ENCODE measurements at places on chromosomes 7 and 10.

- DNase-seq, result peak; percentile 10
Measured at GRCh38 chr7:150515248-150516147, 826 bp downstream of the GIMAP7 start.

- DNase-seq, result no peak
Measured at GRCh38 chr7:74070619-74070921, 13.0 kb upstream of the LIMK1 start.

- DNase-seq, result no peak
Measured at GRCh38 chr7:133735222-133735621, 391.9 kb upstream of the LRGUK start.

- DNase-seq, result peak; percentile 10
Measured at GRCh38 chr7:66778201-66778600, 37.7 kb downstream of the RABGEF1 start.

GRCh38 chr10:131820626-131821025 lies 80.2 kb upstream of the PPP2R2D start:
- DNase-seq, result no peak

- DNase-seq, result no peak
Measured at GRCh38 chr7:151286148-151286547, 37.7 kb upstream of the SMARCD3 start.

DNA sequence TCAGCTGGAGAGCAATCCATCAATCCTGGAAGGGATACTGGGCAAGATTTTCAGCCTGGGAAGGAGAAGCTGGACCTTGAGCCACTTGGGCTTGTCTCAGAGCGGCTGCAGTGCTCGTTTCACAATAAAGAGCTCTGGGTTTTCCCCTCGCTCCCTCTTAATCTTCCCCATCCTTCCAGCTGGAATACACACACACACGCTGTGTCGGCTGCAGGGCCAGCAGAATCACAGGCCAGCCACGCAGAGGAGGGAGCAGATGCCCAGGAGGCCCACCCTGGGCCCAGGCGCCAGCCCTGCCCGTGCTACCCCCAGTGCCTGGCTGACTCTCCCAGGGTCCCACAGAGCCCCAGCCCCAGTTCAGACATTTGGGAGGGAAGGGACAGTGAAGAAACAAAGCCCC lies 255.1 kb downstream of the TNS3 start:
- no peak for DNase-seq

DNA sequence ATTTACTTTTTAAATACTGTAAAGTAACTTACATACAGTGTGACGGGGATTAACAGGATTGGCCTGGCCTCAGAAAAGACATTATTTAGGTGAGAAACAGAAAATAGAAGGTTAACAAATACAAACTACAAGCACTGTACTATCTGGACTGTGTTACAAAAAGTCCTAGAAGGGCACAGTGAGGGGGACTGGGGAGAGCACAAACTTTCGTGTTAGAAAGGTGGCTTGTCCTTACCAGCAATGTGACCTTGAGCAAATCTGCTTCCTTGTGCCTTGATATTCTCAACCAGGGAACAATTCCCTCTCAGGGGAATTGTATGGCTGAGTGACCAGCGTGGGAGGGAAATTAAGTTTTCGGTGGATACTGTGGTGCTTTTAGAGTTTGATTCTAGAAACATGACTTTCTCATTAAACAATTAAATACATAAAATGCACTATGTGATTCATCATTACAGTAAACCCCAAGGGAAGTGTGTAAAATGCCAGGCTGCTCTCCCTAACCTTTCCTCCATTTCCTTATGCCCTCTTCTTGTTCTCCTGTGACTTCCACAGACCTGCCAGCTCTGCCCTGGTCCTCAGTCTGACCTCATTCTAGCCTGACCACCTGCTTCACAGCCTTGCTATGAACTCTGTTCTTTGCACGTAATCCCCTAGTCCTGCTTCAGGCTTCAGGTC lies 57.7 kb downstream of the OSBPL3 start:
- DNase-seq, result no peak

DNA sequence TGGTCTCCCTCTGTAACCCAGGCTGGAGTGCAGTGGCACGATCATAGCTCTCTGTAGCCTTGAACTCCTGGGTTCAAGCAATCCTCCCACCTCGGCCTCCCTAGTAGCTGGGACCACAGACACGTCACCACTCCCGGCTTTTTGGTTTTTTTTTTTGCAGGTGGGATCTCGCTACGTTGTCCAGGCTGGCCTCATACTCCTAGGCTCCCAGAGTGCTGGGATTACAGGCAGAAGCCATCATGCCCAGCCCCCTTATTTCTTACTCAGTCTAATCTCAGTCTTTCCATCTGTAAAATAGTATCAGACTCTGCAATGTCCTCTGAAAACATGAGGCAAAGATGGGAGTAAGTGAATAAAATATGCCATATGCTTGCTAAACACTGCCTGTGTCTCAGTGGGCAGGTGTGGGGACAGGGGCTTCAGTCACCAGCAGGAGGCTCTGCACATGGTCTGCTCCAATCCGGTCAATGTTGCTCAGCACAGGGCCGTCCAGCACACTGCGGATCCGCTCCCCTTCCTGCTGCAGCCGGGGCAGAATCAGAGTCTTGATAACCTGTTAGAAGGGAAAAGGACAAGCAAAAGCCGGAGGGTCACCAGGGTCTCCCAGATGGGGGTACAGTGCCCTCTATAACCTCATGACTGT lies 8.2 kb downstream of the AP4M1 start:
- DNase-seq, result no peak

GRCh38 chr7:42831718-42832522 lies 80.0 kb downstream of the C7orf25 start:
- no peak for DNase-seq

- DNase-seq, result no peak
Measured at GRCh38 chr10:110872984-110873923, 1.5 kb downstream of the PDCD4 start.

DNA sequence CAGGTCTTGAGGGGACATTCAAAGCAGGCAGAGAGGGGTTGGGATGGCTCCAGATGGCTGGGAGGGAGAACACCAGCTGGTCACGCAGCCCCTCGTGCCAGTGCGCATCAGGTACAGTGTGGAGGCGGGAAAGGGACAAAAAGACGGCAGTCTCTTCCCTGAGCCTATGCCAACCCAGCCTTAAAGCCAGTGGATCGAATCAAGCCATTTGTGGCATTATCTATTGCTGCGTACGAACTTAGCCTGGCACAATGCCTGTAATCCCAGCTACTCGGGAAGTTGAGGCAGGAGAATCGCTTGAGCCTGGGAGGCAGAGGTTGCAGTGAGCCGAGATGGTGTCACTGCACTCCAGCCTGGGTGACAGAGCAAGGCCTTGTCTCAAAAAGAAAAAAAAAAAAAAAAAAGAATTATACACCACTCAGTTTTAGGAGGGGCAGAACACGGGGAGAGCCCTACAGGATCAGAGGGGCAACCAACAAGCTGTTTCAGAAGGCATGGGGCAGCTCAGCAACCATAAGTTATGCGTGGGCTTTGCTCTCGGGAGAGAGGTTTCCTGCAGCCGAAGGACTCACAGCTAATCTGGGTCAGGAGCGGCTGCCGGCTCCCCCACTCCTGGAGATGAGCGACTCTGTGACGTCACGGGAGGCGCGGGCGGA lies 356 bp upstream of the NDUFB2 start:
- peak; percentile 97 for DNase-seq

- peak; percentile 26 for DNase-seq
Measured at GRCh38 chr7:111012799-111013675, 77.9 kb upstream of the LRRN3 start.

DNA sequence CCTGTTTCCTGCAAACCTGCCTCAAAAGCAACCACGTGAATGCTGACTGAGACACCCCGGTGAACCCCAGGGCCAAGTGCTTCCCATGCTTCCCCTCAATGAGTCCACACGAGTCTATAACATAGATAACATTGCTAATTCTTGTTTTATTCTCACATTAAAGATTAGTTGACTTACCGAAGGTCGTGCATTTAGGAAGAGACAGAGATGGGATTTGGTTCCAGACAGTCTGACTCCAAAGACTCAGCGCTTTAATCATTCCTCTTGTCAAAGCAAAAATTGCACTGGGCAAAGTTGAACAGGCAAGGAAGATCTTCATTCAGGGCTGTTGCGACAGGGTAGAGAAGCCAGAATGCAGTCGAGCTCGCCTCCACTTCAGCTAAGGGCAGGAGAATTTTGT lies 435.6 kb upstream of the C7orf33 start:
- DNase-seq, result no peak

- DNase-seq, result no peak
Measured at GRCh38 chr7:22584179-22584578, 84.2 kb upstream of the STEAP1B start.

- no peak for DNase-seq
Measured at GRCh38 chr7:81414411-81414810, 355.4 kb downstream of the HGF start.

GRCh38 chr7:7720193-7720592 lies 1.8 kb upstream of the RPA3 start:
- no peak for DNase-seq

- no peak for DNase-seq
Measured at GRCh38 chr10:90947030-90947960, 26.4 kb upstream of the ANKRD1 start.

- no peak for DNase-seq
Measured at GRCh38 chr7:54326592-54327167, 215.5 kb upstream of the VSTM2A start.

GRCh38 chr7:79770063-79770462 lies 316.6 kb upstream of the MAGI2 start:
- DNase-seq, result no peak

- DNase-seq, result peak; percentile 8
Measured at GRCh38 chr10:110641256-110641655, 2.9 kb upstream of the RBM20 start.

- no peak for DNase-seq
Measured at GRCh38 chr10:132459301-132460003, 62.5 kb downstream of the PWWP2B start.

DNA sequence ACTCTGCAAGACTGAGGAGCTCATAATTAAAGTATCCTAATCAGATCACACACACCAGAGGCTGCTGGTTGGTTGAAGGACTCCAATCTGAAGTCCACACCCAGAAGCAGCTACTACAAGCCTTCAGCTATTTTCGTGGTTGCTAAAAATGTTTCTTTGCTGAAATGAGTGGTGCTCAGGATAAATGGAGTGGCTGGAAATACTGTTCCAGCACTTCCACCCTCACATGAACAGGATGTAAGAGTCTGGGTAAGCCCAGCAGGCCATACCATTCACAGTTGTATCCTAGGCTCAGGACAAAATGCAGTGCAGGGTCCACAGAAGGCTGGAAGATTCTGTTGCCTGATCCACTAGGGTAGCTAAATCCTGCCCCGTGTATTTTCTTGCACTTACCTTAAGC lies 34.1 kb downstream of the AFAP1L2 start:
- DNase-seq, result no peak

- DNase-seq, result no peak
Measured at GRCh38 chr7:55588379-55588699, 16.0 kb upstream of the VOPP1 start.

- DNase-seq, result no peak
Measured at GRCh38 chr7:148299350-148300276, 291.0 kb upstream of the C7orf33 start.

GRCh38 chr7:35370687-35371086 lies 116.8 kb upstream of the TBX20 start:
- DNase-seq, result no peak

GRCh38 chr10:58054881-58055280 lies 212.8 kb downstream of the IPMK start:
- no peak for DNase-seq

DNA sequence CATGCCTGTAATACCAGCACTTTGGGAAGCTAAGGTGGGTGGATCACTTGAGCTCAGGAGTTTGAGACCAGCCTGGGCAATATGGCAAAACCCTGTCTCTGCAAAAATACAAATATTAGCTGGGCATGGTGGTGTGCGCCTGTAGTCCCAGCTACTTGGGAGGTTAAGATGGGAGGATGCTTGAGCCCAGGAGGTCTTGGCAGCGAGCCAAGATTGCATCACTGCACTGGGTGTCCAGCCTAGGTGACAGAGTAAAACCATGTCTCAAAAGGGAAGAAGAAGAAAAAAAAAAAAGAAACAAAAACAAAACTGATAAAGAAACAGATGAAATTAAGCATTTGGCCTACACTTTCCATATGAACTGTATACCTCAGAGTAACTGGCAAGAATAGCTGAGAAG lies 319.2 kb downstream of the PARD3 start:
- DNase-seq, result no peak

DNA sequence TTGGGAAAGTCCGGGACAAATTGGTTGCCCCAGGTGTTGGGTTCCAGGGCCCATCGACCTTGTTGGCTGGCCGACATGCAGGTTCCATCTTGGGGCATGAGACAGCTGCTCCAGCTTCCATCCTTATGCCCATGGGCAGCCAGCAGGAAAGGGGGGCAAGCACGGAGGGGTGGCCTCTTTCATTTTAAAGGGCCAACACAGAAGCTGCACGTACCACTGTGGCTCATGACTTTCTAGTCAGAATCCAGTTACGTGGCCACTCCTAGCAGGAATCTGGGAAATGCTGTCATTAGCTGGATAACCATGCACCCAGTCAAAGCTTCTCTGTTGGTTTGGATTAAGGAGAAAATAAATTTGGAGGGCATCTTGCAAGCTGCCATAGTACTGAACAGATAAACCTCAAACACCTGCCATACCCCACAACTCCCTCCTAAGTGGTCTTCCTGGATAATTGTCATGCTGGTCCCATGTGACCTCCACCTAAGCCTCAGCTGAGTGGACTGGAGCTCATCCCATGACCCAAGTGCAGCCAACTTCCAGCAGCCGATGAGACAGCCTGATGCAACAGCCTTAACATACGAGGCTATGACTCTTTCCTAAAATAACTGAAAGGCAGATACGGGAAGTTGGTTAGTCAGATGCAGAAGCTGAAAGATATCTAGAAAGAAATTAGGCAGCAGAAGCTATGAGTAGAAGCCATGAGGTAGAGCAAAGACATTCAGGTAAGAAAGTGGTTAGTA lies 21.4 kb upstream of the GSDME start:
- peak; percentile 96 for DNase-seq

GRCh38 chr7:155020996-155021395 lies 18.1 kb upstream of the PAXIP1 start:
- DNase-seq, result no peak

GRCh38 chr7:128860158-128861073 lies 2.2 kb upstream of the ATP6V1F start:
- no peak for DNase-seq

- DNase-seq, result no peak
Measured at GRCh38 chr10:107054469-107055156, 109.9 kb downstream of the SORCS1 start.

DNA sequence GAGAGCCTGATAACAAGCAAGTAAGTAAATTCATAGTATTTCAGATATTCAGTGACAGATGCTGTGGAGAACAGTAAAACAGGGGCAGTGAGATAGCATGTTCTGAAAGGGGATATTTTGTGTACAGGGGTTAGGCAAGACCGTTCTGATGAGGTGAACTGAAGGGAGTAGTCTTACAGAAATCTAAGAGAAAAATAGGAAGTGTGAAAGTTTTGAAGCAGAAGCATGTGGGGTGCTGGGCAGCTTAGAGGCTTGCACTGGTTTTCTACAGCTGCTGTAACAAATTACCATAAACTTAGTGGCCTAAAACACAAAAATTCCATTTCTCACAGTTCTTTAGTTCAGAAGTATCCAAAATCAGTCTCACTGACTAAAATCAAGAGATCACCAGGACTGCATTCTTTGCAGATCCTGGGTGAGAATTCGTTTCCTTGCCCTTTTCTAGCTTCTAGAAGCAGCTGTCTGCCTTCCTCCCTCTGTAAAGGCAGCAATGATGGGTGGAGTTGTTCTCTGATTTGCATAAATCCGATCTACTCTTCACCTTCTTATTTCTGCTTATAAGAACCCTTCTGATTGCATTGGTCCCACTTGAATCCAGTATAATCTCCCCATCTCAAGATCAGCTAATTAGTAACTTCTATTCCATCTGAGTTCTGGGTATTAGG lies 7.5 kb upstream of the KLF14 start:
- peak; percentile 60 for DNase-seq
